HuH-7.5 (cell line): ENCODE measurements at places on chromosomes 4 and X.

DNA sequence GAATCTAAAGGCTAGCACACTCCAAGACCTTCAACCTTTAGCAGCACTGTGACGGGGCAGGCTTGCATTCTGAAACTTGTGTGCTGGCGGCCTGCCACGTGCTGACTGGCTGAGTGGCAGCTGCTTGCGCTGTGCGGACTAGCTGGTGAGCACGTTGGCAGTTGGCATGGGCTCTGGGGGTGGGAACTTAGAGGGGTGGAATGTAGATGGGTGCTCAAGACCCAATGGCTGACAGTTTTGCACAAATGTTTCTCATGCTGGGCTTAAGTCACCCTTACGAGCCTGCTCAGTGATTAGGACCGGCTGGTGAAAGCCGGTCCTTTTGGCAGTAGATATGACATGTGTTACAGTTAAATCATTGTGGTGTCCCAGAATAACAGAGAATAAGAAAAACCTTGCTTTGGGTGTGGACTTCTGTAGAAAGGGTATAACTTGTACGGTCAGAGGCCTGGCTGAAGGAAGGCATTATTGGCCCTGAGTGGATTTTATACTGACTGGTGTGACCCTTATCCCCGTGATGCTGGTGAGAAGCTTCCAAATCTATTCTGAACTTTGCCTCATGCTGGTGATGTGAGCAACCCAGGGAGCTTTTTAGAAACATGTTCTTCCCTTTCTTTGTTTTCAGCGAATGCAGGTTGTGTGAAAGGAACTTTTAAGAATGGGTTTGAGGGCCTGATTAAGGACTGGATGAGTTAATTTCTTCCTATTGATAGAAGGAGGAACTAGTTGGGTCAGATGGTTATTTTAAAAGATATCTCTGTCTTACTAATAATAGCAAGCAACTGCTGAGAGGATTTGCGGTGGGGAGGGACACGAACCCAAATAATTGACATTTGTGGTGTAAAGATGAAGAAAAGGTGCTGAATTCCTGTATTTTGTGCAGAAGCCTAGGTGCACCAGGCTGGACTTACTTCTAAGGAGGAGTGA is 107.4 kb upstream of the SLC4A4 start:
- no peak for DNase-seq

- no peak for DNase-seq
These were observed 242.5 kb upstream of the PUDP start for GRCh38 chrX:7390441-7390840.

DNA sequence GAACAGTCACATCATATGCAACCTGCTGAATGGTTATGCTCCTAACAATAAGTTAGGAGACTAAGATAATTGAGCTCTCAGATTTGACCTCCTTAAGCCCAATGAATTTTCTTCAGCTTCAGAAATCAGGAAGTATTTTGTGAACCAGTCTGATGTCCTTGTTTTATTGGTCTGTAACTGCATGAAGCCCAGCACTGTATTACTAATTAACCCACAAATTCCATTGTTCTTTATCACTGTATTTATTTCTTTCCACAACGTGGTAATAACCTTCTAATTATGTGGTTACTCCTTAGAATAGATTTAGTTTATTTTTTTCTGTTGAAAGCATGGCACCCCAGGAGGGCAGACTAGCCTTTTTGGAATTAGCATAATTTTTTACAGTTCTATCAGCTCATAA is 3.9 kb upstream of the MFAP3L start:
- no peak for DNase-seq

DNA sequence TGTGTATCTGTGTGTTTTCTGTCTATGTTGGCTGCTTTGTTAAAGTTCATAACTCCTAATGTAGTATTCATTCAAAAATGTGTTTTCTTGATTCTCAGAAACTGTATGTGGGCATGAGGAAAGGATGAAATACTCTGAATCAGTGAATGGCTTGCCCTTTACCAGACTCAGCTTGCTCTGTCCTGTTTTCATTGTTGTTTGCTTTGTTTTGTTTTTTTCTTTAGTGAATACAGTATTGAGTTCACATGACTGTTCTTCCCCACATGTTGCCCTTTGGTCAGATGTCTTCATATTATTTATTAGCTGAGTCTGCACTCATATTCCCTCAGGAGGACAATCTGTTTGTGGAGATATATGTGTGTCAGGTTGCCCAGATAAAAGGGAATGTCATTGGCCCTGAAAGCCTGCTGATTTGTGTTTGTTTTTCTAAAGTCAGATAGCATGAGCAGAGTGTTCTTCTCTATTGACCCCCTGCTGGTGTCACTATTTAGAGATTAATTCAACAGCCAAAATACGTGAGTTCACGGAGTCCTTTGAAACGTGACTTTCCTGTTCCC is 1184.4 kb downstream of the RPA4 start:
- no peak for DNase-seq

GRCh38 chr4:82523179-82523578 is 38.6 kb downstream of the TMEM150C start:
- DNase-seq: no peak

DNA sequence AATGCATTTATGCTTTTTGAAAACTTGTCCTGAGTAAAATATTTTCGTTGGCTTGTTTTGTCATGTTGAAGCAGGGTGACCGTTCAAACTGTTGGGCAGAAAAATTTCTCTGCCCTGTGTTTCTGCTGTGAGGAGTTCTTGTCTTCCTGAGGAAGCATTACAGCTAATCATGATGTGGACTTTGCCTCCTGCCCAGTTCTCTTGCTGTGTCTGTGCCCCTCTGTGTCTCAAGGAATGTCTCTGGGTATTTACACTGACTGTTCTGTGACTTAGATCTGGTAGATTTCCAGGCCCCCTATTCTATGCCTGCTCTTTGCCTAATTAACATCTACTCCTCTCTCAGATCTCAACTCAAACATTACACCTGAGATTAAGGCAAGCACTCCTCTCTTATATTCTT is 30.4 kb upstream of the RPL34 start:
- no peak for DNase-seq

DNA sequence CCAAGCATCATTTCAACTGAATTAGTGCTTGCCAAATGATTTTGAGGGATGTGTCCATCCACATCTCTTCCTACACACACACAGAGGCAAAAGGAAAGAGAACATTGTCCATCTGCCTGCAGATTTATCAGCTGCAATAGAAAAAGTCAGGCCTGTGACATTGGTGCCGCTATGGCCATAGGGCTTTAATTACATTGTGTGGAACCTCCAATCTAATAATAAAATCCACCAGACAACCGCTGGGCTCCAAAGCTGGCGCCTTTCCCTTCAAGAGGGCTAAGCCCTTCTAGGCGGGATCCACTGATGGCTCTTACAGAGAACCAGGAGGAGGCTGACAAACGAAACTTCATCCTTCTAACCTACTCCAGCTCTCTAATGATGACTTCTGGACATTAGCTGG is 60.6 kb downstream of the PHOX2B start:
- DNase-seq: no peak

DNA sequence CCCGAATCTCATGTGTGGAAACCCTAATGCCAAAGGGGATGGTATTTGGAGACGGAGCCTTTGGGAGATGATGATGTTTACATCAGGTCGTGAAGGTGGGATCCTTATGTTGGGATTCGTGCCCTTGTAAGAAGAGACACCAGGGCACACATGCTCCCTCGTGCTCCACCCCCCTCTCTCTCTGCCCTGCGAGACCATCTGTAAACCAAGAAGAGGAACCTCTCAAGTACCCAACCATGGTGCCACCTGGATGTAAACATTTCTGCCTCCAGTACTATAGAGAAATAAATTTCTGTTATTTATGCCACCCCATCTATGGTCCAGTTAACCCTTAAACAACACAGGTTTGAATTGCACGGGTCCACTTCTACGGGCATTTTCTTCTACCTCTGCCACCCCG is 179.4 kb downstream of the DHRSX start:
- DNase-seq: no peak

GRCh38 chr4:61992351-61992750 is 792.2 kb downstream of the ADGRL3 start:
- DNase-seq: no peak

GRCh38 chr4:123674762-123675465 is 278.3 kb downstream of the SPRY1 start:
- no peak for DNase-seq

GRCh38 chr4:26021417-26022345 is 107.7 kb downstream of the SMIM20 start:
- DNase-seq: no peak

GRCh38 chrX:71239781-71240180 is 14.2 kb downstream of the ZMYM3 start:
- no peak for DNase-seq

DNA sequence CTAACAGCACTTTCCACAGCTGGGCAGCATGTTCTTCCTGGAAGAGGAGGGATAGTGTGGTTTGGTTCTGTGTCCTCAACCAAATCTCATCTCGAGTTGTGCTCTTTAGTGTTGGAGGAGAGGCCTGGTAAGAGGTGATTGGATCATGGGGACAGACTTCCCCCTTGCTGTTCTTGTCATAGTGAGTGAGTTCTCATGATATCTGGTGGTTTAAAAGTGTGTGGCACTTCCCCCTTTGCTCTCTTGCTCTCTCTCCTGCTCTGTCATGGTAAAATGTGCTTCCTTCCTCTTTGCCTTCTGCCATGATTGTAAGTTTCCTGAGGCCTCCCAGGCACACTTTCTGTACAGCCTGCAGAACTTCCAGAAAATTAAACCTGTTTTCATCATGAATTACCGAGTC is 133.7 kb upstream of the NDP start:
- no peak for DNase-seq

GRCh38 chr4:22573641-22574040 is 57.8 kb upstream of the ADGRA3 start:
- DNase-seq: no peak

DNA sequence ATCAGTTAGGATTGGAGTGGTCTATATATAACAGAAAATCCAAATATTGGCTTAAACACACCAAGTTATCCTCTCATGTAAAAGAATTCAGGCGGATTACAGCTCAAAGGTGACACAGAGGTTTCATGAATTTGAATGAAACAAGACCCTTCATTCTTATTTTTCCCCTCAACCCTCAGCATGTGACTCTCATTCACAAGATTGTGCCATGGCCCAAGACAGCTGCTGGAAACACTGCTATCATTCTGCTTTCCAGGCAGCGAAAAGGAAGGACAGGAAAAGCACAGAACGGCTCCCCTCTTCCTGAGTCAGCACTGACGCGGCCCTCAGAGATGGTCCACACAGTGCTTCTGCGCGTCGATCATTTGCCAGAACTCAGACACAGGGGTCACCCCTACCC is 891.0 kb upstream of the FRG1 start:
- no peak for DNase-seq

GRCh38 chrX:45036161-45036560 is 163.2 kb downstream of the KDM6A start:
- no peak for DNase-seq

GRCh38 chr4:184417802-184418511 is 56.4 kb downstream of the IRF2 start:
- no peak for DNase-seq

- no peak for DNase-seq
These were observed 377.1 kb upstream of the HS3ST1 start for GRCh38 chr4:11805842-11806241.

DNA sequence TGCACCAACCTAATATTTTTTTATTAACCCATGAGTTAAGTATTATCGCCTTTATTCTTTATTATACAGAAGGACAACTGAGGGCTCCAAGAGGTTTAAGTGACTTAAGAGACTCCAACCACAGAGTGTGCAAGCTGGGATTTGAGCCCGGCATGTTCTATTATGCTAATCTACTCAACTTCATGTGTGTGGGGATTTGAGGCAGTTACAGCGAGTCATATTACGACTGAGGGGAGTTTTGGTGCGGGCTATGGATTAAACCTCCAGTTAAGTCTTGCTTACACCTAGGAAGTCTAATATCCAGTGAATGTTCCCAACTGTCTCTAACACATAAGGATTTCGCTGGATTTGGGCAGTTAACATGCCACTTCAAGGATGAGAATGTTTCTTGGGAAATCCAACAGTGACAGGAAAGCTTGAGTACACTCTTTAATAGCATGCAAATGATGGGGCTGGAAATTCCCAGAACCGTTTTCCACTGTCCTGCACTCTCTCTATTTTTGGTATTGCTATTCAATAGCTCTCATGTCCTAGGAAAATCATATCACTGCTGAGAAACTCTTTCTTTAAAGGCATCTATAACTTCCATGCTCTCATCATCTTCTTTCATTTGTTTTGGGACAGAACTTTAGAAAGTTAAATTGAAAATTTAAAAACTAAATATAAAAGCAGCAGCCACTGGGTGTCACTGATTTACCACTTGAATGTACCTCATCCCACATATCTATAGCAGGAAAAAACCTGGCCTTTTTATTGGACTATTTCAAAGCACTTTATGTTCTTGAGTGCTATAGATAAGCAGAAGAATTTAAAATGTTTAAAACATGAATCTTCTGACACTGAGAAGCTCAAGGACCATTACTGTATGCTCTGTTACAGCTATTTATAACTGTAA is 165.1 kb upstream of the TTC29 start:
- no peak for DNase-seq

DNA sequence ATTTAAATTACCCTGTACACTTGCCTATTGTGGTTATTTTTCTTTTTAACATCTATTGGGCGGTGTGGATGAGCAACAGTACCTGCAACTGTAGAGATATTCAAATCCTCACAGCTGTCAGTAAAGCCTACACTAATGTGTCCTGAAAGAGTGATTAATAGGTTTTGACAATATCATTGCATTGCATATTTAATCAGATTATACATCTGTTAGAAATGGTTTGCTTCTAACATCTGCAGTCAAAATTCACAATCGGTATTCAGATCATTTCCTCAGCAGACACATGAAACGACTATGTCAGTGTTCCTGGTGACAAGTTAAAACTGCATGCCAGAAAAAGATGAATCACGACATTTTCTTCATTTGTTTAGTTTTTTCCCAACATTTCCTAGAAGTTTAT is 254.6 kb upstream of the EPHA5 start:
- no peak for DNase-seq

- DNase-seq: no peak
These were observed 23.6 kb downstream of the CPE start for GRCh38 chr4:165402375-165402774.

DNA sequence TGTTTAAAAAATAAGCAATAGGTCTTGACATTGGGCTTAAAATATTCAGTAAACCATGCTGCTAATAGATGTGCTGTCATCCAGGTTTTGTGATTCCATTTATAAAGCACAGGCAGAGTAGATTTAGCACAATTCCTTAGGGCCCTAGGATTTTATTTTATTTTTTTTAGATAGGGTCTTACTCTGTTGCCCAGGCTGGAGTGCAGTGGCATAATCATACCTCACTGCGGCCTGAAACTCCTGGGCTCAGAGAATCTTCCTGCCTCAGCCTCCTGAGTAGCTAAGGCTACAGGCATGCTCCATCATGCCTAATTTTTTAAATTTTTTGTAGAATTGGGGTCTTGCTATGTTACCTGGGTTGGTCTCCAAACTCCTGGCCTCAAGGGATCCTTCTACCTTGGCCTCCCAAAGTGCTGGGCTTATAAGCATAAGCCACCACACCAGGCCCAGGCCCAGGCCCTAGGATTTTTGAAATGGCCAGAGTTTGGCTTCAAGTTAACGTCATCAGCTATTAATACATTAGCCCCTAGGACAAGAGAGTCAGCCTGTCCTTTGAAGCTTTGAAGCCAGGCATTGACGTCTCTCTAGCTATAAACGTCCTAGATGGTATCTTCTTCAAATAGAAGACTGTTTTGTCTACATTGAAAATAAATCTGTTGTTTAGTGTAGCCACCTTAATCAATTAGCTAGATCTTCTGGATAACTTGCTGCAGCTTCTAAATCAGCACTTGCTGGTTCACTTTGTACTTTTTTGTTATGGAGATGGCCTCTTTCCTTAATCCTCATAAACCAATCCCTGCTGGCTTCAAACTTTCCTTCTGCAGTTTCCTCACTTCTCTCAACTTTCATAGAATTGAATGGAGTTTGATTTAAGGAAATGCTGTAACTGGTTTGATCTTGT is 35.8 kb downstream of the EIF2S3 start:
- DNase-seq: no peak
